ENCODE measurements at places on chromosomes 16 and 17. TPM values are rescaled to one million over a fixed set of nuclear protein-coding genes. Genes with fewer than 3 reads are reported as not detected.

The TPSG1 gene
- total RNA-seq, result not detected

The SLC46A1 gene
- 5.7 TPM for total RNA-seq

The RUNDC3A gene
- 6.5 TPM for total RNA-seq

The RSL1D1 gene
- 216 TPM for total RNA-seq

The TSNAXIP1 gene
- total RNA-seq, result 0.41 TPM

The OTOP2 gene
- total RNA-seq, result not detected

The CDYL2 gene
- total RNA-seq, result 5.4 TPM

The KRTAP9-2 gene
- total RNA-seq, result not detected

The OTOP3 gene
- total RNA-seq, result not detected

The ZNF597 gene
- total RNA-seq, result 1.3 TPM

The NOD2 gene
- total RNA-seq, result 0.34 TPM

The BCO1 gene
- 0.23 TPM for total RNA-seq

The CCL18 gene
- not detected for total RNA-seq

Measured in WTC11 (cell line).